GM23248 (cell line): ENCODE measurements at places on chromosomes 4 and X. TPM values are rescaled to one million over a fixed set of nuclear protein-coding genes. Genes with fewer than 3 reads are reported as not detected.

GRCh38 chr4:84451546-84451945 is 47.5 kb downstream of the NKX6-1 start:
- H3K27me3 ChIP-seq: no peaks in the 10 kb centered on the region; the same call in 1 of the 2 replicates
- H3K4me1 ChIP-seq: no peaks in the 10 kb centered on the region
- no peak overlapping the region for H3K27ac ChIP-seq
- no peaks in the 10 kb centered on the region for H3K36me3 ChIP-seq
- no peak overlapping the region for H3K4me3 ChIP-seq
- DNase-seq: peak; percentile 20

- H3K27ac ChIP-seq: no peak overlapping the region
- no peaks in the 10 kb centered on the region for H3K4me1 ChIP-seq
- no peak overlapping the region for H3K4me3 ChIP-seq
- no peaks in the 10 kb centered on the region for H3K36me3 ChIP-seq
Measured at GRCh38 chr4:22897520-22898108, 204.9 kb downstream of the GBA3 start.

TMEM35A gene
- 0.32 and 0.76 TPM in 2 replicates for total RNA-seq

- peaks cover 20% of the 10 kb centered on the region for H3K4me1 ChIP-seq
- H3K27ac ChIP-seq: no peak overlapping the region
- no peak overlapping the region for H3K4me3 ChIP-seq
- DNase-seq: peak; percentile 85
- H3K27me3 ChIP-seq: peaks cover 28% of the 10 kb centered on the region
Measured at GRCh38 chr4:74632634-74633033, 161.7 kb downstream of the BTC start.

DNA sequence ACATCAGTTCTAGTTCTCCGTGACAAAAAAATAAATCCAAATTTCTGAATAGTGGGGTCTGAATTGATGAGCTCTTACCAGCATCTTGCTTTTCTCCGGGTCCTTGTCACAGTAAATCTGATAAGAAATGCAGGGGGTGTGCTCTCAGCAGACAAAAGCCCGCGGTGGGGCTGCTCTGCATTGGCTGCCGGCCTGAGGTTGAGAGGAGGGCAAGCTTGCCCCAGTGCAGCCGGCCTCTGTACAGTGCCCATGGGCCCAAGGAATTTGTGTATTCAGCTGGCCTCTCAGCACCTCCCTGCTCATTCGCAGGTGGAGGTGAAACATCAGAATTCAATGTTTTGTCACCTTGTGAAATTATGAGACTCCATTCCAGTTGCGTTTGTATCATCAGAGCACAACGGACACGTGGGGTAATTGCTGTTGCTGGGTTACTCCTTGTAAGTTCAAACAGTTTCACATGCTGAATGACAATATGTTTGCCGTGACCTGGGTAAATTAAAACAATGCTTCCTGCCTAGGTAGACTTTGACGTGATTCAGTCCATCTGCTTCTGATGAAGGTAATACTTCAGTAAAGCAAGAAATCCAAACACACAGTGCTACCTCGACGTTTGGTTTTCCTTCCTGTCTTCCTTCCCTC is 596.4 kb downstream of the MID1IP1 start:
- no peaks in the 10 kb centered on the region for H3K4me1 ChIP-seq
- no peak for DNase-seq
- H3K36me3 ChIP-seq: no peaks in the 10 kb centered on the region
- no peak overlapping the region for H3K27ac ChIP-seq
- H3K27me3 ChIP-seq: no peaks in the 10 kb centered on the region
- H3K4me3 ChIP-seq: no peak overlapping the region
